ENCODE measurements at places on chromosomes 4 and X. TPM values are rescaled to one million over a fixed set of nuclear protein-coding genes. Genes with fewer than 3 reads are reported as not detected.

- no peak for DNase-seq
Observed at GRCh38 chrX:50072110-50072509, 128.7 kb downstream of the AKAP4 start.

Gene ENPEP
- total RNA-seq: 0.02 TPM

GRCh38 chr4:73406548-73406875 lies 2.4 kb downstream of the ALB start:
- no peak for DNase-seq

GRCh38 chr4:108751321-108751720 lies 11.5 kb downstream of the ETNPPL start:
- DNase-seq: no peak

Gene SPCS3
- total RNA-seq: 154 TPM

DNA sequence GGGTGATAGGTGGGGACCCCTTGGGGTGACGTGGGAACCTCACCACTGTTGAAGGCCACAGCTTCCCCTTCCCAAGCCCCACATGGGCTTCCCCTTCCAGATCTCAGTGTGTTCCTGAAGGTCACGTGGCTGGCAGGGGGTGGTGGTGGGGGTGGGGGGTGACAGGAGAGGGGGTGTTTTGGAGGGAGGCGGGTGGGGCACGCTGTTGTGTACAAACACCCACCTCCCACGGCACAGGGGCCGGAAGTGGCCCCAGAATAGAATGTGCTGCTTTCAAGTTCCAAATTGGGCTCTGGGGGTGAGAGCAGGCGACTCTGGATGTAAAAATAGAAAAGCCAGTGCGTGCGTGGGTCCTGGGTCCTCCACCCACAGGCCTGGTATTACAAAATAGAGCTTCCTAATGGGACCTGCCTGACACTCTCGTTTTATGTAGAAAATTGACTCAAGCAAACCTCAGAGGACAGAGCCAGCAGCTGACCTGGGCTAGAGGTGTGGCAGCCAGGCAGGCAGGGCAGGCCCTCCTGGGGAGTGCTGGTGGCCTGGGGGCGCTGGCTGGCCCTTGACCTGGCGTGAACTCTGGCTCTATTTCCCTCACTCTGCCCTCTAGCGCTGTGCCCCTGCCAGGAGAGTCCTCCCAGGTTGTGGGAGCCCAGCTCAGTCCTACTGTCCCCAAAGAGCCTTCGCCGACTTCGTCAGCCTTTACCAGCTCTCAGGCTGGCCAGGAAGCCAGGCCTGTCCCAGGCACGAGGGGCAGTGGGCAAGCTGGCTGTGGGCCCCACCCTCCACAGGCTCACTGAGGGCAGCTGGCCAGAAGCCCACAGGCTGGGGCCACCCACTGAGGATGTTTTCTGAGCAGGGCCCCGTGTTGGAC lies 5.4 kb upstream of the SH3BP2 start:
- peak; percentile 59 for DNase-seq

- no peak for DNase-seq
Observed at GRCh38 chr4:180828455-180829018, 1414.7 kb upstream of the TENM3 start.

DNA sequence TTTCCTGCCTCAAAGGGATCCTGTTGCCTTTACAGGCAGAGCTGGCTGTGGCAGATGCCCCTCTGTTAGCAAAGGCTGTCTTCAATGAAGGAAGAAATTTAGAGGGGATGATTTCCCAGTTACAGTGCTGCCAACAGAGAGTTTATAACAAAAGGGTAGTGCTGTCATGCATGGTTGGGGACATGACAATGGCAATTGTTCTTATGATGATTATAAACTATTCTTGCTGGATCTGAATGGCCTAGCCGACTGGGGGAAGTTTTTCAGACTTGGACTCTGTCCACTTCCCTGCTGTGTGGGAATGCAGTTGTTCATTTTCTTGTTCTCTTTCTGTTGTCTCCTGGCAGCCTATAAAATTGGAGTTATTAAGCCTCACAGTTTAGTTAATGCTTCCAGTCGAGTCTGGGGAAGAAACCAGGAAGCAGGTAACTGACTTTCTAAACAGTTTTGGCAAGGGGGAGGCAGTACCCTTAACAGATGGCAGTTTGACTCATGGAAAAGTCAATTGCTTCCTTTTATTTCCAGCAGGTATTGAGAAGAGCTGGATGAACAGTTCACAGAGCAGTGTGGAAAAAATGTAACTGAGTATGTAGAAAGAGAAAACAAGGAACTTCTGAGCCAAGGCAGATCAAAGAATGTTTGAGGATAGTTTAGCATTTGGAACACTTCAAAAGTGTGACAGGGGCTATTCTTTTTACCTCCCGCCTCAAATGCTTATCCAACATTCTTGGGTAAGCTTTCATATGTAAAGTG lies 582.6 kb downstream of the RAPGEF2 start:
- DNase-seq: no peak

- no peak for DNase-seq
Observed at GRCh38 chr4:27057053-27057452, 196.4 kb downstream of the STIM2 start.

DNA sequence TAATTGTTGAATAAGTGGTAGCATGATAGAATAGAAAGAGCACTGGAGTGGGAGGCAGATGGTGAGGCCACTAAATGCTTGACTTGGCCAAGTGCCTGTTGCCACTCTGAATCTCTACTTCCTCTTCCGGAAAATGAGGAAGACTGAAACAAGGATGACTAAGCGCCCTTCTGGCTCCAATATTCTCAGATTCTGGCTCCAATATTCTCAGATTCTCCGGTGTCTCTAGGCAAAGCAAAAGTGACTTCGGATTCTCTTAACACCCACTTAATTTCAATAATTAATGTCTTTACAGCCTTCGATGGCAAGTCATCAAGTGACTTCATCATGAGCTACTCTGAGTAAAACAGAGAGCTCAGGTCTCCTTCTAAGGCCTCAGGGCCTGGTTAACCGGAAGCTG lies 402.2 kb upstream of the FGF13 start:
- DNase-seq: no peak

DNA sequence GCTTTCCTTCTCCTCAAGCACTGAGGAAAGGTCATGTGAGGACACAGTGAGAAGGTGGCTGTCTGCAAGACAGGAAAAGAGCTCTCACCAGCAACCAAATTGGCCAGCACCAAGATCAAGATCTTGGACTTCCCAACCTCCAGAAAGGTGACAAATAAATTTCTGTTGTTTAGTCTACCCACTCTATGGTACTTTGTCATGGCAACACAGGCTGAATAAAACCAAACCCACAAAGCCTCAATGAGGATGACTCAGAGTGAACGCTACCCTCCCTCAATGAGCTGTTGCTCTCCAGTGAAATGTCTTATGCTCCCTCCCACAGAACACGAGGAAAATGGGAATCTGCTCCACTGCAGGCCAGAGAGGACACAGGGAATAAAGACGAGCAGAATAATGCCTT lies 244.1 kb downstream of the RAB28 start:
- no peak for DNase-seq

Gene WFS1
- total RNA-seq: 2.1 TPM

DNA sequence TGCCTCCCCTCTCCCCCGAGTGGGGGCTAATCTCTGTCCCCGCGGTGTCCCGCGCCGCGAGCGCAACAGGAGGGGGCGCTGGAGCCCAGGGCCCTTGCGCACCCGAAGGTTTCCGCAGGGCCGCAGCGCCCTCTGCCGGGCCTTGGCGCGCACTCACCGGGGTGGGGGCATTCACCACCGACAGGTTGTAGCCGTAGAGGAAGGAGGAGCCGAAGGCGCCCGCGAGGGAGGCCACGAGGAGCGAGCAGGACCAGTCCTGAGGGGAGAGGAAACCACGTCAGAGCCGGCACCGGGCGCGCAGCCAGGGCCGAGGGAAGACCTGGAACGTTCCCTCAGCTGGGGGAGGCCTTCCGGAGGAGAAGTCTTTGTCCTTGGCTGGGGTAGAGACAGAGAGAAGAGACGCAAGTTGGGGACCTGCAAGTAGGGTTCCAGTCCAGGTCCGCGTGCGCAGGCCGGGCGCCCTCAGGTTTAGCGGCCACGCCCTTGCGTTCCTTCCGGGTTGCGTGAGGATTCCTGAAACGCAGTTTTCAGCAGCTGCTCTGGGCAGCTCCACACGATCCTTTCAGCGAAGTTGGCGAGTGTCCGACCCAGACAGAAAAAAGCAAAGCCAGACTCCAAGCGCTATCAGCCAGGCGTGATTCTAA lies 2.4 kb downstream of the SLC2A9 start:
- DNase-seq: peak; percentile 94

DNA sequence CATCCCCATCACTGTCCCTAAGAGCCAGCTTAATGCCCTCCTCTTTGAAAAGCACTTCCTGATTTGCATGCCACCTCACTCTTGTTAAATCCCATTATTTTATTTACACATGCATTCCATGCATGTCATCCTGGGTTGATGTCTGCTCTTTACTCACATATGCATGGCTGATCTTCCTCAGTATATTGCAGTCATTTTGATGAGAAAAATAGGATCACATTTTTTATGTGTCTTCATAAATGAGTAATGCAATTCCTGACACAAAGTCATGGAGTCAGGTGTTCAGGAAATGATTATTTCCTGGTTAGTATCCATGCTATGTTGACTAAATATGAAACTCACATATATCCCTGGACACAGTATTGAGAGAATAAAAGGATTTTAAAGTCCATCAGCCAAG lies 204.7 kb downstream of the SLIT2 start:
- DNase-seq: no peak

DNA sequence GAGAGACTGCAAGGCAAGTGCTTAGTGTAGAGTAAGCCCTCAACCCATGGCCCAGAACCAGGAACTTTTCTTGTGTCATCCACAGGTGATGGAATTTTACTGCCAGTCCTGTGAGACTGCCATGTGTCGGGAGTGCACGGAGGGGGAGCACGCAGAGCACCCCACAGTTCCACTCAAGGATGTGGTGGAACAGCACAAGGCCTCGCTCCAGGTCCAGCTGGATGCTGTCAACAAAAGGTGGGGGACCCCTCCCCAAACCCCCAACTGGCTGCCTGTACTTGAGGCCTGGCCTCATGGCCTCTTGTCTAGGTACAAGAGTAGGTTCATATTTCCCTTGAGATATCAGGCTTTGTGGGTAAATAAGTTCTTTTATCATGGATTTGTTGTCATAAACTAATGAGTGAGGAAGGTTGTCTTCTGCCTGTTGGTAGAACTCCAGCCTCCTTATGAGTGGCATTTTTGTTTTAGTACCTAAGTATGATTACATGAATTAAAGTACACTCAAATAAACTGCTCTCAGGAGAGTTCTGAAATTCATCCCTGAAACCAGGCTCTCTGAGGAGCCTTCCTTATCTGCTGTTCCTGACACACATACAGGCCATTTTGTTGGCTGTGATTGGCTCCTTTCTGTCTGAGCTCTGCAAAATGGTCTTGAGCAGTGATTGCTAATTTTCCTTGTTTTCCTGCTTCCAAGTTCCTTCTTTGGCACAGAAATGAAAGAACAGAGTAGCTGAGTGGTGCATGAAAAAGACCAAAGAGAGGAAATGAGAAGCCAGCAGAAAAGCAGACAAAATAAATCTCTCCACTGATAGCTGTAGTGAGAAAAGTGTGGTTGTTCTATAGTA lies 51.4 kb upstream of the MND1 start:
- no peak for DNase-seq

DNA sequence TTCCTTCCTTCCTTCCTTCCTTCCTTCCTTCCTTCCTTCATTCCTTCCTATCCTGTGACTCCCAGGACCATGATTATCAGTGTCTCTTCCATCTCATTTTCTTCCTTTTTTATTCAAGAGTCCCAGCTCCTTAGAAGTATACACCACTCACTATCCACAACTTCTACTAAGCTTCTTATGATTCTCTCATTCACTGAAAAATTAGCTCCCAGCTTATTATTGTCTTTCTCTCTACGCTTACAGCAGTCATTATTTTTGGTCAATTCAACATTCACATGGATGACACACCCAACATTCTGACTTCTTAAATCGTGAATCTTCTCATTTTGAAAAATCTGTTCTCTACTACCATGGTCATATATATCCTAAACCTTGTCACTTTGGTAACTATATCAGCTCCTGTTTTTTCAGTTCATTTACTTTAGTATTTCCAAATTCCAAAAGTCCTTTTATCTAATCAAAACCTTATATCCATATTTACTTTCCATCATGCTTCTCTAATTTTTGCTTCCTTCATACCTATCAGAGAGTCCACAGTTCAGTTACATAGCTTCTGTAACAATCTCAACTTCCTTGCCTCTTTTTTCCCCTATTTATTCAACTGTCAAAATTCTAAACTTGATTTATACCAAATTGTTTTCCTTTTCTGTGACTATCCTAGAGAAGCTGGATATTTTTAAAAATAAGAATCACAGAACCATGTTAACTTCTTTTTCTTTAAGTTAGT lies 677.5 kb downstream of the RAPGEF2 start:
- no peak for DNase-seq

GRCh38 chr4:156291317-156291716 lies 337.7 kb upstream of the CTSO start:
- DNase-seq: no peak

- no peak for DNase-seq
Observed at GRCh38 chr4:174192943-174193342, 90.5 kb downstream of the FBXO8 start.
